ENCODE measurements at places on chromosomes 11 and 22.
A peak's percentile ranks its signal among the peaks of the same experiment; 100 is the strongest.

DNA sequence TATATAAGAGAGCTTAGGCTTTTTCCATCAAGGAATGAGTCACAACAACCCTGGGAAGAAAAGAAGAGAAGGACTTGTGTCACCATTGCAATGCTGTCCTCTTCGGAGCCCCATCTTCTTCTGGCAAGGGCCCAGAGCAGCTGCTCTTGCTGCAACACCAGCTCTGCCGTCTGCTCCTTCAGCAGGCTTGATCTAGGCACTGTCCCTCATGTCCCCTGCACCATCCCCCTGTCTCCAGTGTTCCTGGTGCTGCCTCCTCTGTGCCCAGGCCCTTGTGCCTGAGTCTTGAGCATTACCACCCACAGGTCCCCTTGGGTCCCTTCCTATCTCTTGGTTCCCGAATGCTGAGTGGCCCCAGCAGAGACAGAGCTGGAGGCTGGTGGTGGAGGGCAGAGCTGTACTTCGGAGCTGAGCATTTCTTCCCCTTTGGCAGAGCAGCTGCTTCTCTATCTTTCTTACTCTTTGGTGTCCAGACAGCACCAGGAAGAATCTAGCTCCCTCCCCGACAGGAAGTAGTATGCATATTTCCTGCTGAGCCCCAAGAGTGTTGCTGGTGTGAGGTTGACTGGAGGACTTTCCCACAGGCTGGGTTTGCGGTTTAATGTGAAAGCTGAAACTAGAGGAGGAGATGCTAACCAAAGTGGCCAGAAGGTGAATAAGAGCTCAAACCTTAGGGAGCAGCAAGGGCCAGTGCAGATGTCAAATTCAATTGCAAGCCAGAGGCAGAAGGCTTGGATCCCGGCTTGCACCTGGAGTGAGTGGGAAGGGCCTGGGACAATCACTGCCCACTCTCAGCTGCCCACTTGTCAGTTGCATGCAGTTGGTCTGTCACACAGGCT lies 27.8 kb downstream of the WEE1 start:
- DNase-seq, result peak; percentile 75

- peak; percentile 52 for DNase-seq
Measured at GRCh38 chr22:42299586-42300258, 29.3 kb upstream of the TCF20 start.

DNA sequence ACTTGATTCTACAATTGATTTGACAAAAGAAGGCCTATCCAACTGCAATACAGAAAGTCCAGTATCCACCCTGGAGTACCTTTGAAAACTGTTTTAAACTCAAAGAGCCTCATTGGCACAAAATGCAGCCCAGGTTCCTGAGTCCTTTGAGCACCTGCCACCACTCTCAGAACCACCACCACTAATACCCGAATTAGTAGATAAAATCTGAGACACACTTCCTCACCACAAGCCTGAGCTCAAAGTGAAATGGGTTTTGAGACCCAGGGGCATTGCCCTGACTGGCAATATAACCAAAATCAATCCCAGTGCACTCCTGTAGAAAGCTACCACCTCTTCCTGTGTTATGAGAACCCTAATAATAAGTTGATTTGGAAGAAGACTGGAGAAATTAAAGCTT lies 215.7 kb downstream of the CSNK2A3 start:
- peak; percentile 30 for DNase-seq

DNA sequence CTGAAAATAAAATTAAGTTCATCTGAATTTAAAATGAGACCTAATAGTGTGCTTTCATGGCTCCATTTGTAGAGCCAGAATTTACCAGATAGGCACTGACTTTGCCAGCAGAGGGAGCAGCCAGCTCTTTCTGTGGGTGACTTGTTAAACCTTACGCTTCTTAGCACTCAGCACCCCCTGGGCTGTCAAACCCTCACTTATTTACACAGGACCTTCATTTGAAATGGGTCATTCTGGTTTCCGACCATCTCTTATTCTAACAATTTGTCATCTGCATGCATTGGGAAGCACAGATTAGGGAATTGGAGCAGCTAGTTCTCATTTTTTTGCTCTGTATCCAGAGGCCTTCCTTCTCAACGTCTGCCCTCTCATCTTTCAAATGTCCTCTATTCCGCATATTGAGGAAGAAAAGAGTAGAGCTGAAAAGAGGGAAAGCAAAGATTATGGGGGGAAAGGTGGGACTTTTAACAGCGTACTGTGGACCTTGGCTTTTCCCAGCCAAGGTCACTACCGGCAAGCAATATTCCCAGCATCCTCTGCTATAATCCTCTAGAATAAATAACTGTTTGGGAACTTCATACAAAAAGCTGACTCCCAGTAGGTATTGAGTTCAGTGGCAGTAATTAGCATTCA lies 3.1 kb downstream of the ASRGL1 start:
- DNase-seq, result peak; percentile 69

- DNase-seq, result no peak
Measured at GRCh38 chr11:76155500-76156227, 50.6 kb downstream of the WNT11 start.

GRCh38 chr11:72045849-72046248 lies 34.5 kb downstream of the NUMA1 start:
- DNase-seq, result no peak

GRCh38 chr22:40147388-40148176 lies 30.1 kb upstream of the TNRC6B start:
- DNase-seq, result no peak

GRCh38 chr11:129946256-129946655 lies 50.9 kb upstream of the NFRKB start:
- no peak for DNase-seq

GRCh38 chr11:126736682-126737572 lies 263.6 kb downstream of the KIRREL3 start:
- DNase-seq, result no peak

GRCh38 chr22:34858066-34858465 lies 207.9 kb upstream of the ISX start:
- no peak for DNase-seq

- no peak for DNase-seq
Measured at GRCh38 chr11:3995949-3996554, 98.5 kb upstream of the RRM1 start.

DNA sequence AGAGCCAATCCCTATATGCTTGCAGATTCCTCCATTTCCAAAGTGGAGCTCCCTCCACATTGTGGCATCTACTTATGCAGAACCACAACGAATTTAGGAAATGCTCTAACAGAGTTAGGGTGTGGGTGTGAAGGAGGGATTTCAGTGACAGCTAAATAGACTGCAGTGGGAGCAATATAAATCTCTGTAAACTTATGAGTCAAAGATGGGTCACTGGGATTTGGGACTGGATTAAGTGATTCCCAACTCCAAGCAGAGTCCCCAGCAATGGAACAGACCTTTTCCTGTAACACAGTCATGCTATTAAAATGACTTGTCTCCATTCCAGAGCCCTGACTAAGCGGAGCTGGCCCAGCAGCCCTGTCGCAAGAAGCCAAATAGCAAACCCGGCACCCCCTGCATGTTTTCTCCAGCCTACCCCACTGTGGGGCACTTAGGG lies 36.6 kb downstream of the RPL27A start:
- DNase-seq, result no peak

DNA sequence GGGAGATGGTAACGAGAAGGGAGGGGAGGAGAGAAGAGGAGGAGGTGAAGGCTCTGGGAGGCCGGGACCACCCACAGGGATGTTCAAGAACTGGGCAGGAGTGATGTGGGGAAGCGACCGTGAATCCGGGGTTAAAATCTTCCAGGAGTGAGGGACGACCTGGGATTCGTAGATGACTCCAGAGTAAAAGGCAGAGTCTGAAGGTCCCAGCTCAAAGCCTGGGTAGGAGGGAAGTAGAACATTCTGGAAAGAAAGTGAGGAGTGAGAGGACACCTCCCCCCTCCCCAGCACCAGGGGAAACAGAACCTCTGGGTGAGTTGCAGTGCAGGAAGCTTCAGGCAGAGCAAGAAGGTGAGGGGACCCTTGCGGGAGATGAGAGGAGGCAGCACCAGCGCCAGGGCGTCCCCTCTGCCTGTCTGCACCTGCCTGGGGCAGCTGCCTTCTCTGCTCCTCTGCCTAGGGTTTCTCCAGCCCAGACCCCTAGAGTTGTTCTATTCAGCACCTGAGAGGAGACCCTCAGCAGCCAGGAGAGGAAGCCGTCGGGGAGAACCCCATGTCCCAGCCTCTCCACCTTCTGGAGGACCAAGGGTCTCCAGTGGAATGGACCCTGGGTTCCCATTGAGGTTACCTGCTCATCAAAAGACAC lies 49.7 kb downstream of the LINC01488 start:
- no peak for DNase-seq

- DNase-seq, result no peak
Measured at GRCh38 chr22:38839686-38840085, 4.1 kb downstream of the NPTXR start.

DNA sequence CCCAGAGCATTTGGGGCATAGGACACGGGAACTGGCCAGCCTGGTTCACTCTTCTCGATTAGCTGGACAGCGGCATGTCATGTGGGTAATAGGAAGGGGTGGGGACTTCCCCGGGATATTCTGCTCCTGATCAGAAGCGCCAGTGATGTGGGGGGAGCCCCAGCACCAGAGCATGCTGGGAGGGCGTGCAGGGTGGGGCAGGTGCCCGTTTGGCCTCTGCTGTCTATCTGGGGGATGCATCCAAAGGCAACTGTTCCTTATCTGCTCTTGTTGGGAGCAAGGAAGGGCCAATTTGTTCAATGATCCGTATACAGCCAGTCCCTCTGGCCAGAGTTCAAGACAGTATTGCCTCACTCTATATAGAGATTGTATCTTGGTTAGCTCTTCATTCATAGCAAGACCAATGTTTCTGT lies 43.6 kb downstream of the PPARA start:
- DNase-seq, result no peak

DNA sequence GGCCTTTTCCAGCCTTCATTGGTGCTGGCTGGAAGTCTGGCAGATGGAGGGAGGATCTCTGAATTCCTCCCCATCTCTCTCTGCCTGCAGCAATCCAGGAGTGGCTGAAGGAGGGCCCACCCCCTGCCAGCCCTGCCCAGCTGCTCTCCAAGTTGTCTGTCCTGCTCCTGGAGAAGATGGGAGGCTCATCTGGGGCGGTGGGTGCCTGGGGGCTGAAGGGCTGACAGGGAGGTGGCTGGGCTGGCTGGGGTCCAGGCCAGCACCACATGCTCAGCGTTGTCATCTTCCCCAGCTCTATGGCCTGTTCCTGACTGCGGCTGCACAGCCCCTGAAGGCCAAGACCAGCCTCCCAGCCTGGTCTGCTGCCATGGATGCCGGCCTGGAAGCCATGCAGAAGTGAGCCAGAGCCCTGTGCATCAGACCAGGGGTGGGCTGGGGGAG lies 12.2 kb downstream of the TKFC start:
- no peak for DNase-seq

- no peak for DNase-seq
Measured at GRCh38 chr11:3221408-3222002, 2.9 kb upstream of the MRGPRG start.

DNA sequence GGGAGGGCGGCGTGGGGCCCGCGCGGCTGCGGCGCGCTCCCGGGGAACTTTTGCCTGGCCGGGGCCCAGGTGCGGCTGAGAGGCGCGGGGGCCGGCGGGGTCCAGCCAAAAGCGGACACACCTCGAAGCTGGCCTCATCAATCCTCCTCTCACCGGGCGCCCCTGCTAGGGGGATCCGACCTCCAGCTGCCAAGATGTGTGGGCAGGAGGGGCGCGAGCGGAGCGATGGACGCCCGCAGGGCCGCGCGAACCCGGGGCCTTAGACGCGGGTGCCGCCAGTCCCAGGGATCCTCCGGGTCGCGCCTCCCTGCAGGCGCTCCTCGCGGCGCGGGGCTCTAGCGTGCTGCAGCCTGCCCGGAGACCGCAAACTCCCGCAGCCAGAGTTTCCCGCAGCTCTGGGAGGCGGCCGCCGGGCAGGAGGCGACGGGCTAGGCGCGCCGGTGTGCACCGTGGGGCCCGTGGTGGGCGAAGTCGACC lies 785 bp downstream of the IGSF9B start:
- DNase-seq, result no peak

DNA sequence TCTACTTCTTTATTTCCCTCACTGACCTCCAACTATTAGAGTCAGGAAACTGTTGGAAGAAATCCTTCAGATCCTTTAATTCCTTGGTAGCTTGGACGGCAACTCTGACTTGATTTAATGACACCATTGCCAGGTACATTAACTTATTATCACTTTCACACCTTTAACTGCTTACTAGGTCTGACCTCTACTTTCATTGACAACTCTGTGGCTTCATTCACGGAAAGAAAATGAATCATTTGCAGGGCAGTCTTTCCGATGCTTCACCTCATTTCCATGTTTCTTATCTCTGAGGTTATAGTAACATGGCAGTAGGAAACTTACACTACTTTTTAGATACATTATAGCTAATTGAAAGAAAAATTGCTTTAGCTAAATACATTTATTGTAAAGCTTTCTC lies 82.6 kb upstream of the PDGFD start:
- no peak for DNase-seq

DNA sequence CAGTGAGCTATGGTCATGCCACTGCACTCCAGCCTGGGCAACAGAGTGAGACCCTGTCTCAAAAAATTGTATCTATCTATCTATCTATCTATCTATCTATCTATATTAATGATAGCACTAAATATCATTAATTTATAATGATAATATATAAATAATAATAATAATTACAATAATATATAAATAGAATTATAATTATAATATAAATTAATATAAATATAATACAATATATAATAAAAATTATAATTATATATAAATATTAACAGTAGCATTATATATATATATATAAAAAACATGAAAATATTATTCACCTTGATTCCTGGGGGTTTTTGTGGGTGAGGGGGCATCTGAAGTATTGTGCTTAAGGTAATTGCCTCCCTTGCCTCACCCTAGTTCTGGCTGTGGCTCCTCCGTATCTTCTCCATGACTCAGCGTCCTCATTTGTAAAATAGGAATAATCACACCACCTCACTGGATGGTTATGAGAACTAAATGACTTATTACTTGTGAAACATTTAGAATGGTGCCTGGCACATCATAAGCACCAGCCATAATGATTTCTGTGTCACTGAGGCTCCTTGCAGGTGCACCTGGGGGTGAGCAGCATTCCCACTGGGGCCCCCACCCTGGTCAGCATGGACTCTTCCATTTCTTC lies 18.8 kb downstream of the RASD2 start:
- DNase-seq, result no peak

DNA sequence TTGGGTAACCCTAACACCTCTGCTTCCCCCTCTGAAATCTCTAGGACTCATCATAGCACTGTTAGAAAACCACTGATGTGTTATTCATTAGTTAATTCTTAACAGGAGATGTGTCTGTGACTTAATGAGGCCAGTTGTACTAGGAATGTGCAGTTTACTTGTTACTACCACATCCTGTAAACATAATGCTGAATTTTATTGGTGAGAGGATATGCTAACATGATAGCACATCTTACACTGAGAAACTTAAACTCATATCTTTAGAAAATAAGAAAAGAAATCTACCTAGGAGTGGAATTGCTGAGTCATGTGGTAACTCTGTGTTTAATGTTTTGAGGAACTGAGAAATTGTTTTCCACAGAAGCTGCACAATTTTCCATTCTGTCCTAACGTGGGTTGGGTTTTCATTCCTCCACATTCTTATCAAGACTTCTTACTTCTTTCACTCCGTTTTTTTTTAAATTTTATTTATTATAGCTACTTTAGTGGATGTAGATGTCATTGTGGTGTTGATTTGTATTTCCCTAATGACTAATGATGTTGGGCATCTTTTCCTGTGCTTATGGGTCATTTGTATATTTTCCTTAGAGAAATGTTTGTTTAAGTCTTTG lies 33.7 kb downstream of the RNF121 start:
- DNase-seq, result no peak

GRCh38 chr11:10076458-10077141 lies 217.4 kb downstream of the SBF2 start:
- DNase-seq, result peak; percentile 14
